ENCODE measurements at places on chromosomes 2 and 18.
A peak's percentile ranks its signal among the peaks of the same experiment; 100 is the strongest.

DNA sequence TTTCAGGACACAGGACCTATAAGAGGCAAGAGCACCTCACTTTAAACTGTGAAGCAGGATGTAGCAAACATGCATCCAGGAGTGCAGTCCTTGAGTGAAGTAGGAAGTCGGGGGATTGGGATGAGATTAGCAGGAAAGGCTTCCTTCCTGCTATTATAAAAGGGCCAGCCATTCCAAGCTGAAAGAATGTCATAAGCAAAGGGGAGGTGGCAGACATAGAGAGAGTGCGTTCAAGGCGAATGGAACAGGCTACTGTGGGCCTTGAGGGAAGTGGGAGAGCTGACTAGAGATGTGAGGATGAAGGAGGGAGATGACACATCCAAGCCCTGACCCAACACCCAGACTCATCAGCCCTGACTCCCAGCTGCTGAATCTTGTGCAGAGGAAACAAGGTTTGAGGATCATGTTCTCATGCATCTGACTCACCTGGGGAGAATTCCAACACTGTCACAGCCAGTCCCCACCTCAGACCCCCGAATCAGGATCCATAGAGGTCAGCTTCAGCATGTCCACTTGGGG is 63.9 kb downstream of the GYPC start:
- no peak for DNase-seq

GRCh38 chr2:181372646-181373040 is 84.5 kb upstream of the ITGA4 start:
- no peak for DNase-seq

GRCh38 chr2:241563981-241564595 is 5.5 kb downstream of the BOK start:
- DNase-seq: no peak

DNA sequence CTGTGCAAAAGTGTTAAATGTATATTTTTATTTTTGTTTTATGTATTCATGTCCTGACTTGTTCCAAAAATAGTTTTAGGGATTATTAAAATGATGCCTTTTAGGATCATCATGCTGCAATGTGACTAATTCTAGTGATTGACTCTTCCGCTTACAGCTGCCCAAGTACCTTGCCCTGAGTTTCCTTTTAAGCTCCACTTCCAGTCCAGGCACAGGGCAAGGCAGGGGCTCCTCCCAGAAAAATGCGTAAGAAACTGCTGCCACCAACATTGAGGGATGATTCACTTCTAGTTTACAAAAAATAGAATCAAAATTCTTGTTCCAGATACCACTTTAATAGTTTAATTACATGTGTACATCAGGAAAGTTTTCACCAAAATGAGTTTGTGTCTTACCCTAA is 116.4 kb downstream of the IRS1 start:
- no peak for DNase-seq

DNA sequence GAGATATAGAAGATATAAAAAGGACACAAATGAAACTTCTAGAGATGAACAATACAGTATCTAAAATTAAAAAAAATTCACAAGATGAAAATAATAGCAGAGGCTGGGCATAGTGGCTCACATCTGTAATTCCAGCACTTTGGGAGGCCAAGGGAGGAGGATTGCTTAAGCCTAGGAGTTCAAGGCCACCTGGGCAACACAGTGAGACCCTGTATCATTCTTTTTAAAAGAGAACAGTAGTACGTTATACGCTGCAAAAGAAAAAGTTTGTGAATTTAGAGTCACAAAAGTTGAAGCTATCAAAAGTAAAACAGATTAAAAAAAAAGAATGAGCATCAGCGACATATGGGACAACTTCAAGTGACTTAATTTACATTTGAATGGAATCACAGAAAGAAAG is 81.6 kb upstream of the ZFP36L2 start:
- no peak for DNase-seq

- no peak for DNase-seq
These were observed 247.7 kb upstream of the CCDC68 start for GRCh38 chr18:55206927-55207326.

- peak; percentile 63 for DNase-seq
These were observed 73.2 kb downstream of the MAP4K4 start for GRCh38 chr2:101770726-101771125.
